ENCODE measurements at places on chromosomes 3 and 15.
A peak's percentile ranks its signal among the peaks of the same experiment; 100 is the strongest.

DNA sequence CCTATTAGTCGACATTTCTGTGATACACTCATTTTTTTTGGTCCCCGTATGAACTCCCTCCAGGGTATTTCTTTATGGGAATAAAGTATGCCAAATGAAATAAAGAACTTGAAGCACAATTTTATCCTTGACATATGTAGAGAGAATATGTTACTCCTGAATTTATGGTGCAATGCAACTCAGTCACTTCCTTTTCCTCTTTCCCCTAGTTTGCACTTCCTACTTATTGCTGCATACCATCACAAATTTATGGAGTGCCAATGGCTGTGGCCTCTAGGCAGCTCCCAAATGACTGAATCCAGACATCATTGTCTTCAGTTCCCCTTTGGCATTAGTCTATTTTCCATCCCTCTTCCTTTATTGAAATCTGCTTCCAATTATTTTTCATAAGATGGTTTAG, 403.5 kb downstream of the FHIT start:
- no peak for DNase-seq

DNA sequence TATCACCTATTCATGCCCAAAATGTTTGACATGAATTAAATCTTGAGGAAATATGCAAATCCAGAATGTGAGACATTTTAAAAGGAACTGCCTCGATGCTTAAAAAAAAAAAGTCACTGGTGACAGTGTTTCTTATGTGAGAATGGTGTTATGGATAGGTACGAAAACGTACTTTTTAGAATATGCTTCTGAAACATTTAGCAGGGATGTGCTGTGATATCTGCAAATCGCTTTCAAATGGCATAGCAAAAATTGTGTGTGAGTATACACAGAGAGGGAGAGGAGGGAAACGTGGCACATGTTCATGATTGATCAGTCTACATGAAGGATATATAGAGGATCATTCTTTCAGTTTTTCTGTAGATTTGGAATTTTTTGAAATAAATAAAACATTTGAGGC, 16.0 kb downstream of the CCNB2 start:
- no peak for DNase-seq

GRCh38 chr15:51798281-51798680, 31.2 kb upstream of the TMOD3 start:
- DNase-seq = no peak

DNA sequence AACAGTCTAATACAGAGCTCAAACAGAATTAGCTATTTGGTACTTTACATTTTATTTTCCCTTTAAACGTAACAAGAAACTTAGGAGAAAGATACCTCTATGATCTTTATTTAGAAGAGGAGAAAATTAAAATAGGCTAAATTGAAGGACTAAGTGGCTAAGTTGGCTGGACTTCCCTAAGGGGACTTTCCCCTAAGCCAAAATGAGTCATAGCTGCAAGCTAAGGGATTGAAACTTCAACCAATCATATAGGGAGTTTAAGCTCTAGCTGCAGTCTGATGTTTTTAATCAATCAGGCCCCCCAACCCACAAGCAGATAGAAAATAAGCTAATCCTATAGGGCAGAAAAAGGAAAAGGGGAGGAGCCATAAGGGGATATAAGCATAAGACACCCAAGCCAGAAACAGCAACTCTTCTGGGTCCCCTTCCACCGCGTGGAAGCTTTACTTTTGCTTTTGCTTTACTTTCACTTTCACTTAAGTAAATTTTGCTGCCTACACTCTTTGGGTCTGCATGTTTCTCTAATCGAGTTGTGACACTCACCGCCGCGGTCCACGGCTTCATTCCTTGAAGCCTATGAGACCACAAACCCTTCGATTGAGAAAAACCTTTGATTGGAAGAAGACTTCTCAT, 1108.5 kb upstream of the EPHA6 start:
- no peak for DNase-seq

GRCh38 chr15:38324939-38325647, 72.5 kb downstream of the SPRED1 start:
- DNase-seq = no peak

DNA sequence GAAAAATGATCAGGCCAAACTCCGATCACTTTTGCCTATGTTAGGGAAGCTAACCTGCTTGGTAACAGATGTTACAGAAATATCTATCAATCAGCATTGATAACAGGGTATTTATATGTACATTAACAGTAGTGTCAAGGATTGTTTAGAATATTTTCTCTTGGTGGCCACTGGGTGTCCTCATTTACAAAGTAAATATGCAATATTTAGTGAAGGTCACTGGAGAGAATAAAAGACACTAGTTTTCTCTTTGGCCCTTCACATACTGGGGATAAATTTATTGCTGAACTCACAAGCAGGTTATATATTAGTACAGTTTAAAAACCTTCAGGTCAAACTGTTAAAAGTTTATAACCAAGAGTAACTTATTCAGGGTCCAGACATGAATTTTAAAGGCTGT, 69.0 kb downstream of the TIGIT start:
- no peak for DNase-seq

DNA sequence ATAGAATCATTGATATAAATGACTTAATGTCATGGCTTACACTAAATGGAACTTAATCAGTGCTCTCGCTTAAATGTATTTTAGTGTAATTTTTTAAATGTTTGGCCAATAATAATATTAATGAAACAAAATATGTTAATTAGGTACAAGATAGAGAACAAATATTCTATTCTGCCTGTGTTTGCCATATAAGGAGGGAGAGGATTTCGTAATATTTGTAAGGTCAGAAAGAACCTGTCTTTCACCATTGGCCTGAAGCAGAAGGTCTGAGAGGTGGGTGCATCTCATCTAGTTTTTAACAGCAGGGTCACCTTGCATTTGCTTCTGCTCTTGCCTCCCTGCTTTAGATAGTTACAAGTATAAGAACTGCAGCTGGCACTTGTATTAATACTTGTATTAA, 2.5 kb downstream of the GPR87 start:
- DNase-seq = no peak

- no peak for DNase-seq
Observed at GRCh38 chr3:56974247-56974930, 86.1 kb upstream of the SPATA12 start.

DNA sequence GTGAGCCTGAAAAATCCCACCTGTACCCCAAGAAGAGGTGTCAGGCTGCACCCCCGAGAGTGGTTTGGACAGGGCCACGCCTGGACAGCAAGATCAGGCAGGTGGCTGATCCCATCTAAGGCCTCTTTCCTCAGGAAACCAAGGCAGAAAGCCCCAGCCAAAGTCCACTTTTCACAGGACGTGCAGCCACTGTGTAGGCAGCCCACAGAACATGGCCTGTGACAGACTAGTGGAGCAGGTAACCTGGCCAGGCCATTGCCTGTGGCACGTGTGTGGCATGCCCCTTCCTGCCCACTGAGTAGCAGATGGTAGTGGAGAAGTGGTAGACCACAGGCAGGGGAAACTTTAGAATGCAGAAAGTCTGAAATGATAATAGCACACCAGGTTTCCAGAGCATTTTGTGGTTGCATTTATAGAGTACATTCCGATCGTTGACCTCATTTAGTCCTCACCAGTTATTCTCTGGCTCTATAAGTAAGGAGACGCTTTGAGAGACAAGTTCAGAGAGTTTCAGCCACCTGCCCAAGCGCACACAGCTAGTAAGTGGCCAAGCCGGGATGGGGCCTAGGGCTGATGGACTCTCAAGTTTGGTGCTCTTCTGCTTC, 68.7 kb downstream of the AAGAB start:
- DNase-seq = no peak

GRCh38 chr3:27384191-27384590, 15.0 kb upstream of the NEK10 start:
- DNase-seq = no peak

DNA sequence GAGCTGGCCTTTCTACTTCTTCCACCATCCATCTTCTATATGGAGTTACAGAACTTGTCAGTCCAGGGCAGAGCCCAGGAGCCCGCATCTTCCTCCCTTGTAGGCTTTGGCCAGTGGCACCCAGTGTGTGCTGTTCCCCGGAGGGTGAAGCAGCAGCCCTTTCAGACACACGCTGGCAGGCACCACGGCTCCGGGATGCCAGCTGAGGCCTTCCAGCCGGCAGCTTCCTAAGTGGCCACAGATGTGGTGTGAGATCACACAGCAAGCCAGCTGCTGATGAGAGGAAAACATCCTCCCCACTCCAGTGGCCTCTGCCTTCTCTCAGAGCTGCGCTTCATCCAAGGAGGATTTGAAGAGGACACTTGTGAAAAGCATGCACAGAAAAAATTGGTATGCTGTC, 24.1 kb downstream of the CRABP1 start:
- DNase-seq = no peak

GRCh38 chr15:87896936-87897335, 359.6 kb downstream of the NTRK3 start:
- DNase-seq = no peak

DNA sequence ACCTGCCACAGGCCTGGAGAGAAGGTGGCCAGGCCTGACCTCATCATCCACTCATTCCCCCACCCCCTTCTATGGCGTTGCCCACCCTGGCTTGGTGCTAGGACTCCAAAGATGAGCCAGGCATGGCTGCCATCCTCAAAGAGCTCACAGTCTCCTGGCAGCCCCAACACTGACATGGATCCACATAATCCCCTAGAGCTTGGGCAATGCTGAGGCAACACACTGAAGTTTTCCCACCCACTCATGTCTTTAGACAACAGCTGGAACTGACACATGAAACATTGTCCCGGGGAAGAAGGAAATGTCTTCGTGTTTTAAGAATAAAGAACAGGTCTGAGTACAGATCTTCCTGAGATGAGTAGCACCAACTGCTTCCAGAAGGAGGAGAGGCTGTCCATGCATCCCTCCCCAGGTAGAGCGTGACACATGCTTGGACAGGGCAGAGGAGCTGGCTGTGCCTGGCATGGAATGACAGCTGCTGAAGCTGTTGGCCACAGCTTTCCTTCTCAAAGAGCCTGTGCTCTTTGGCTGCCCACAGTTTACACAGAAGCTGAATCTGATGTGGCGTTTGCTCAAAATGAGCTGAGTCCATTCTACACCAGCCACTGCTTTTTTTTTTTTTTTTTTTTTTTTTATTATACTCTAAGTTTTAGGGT, 70.1 kb downstream of the HOMER2 start:
- no peak for DNase-seq

- peak; percentile 71 for DNase-seq
Observed at GRCh38 chr3:44993471-44994205, 17.6 kb downstream of the EXOSC7 start.

DNA sequence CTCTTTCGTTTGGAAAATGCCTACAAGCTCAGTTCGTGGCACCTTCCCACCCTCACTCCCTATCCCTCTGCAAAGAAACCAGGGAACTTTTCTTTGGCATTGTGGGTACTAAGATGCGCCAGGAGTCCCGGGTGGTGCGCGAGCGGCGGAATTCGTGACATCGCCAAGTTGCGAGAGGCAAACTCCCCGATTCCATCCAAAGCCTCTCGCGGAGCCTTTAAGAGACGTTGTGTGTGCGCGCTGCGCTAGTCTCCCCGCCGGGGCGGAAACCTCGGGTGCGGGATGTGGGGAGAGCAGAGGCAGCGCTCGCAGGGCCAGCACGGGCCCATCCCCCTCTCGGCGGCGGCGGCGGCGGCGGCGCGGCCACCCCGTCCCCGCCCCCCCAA, 443 bp upstream of the NR2F2 start:
- DNase-seq = peak; percentile 86

GRCh38 chr3:123778991-123779622, 105.0 kb downstream of the MYLK start:
- no peak for DNase-seq

DNA sequence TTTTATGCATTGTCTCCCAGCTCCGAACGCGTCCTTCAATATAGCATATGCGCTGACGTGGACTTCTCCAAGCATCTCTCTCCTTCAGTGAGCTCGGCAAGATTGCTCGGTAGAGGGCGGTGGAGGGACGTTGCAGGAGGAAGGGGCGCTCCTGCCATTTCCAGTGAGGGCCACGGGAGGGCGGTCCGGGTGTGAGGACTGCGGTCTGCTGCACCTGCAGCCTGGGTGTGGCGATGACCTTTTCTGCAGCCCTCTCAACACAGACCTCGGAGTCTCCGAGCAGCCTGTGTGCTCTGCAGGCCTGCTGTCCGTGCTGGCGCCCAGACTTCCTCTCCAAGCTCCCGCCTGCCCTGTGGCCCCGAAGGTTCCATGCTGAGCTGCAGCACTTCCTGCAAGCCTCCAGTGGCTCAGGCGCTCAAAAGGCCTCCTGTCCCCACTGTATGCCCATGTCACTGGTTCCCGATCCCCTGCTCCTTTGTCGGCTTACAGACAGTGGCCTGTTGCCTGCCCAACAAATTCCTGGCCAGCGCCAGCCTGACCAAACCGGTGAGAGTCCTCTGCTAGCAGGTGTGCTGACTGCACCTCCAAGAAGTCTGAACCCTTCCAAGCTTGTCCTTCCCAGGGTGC, 8.9 kb upstream of the RTP3 start:
- DNase-seq = peak; percentile 92

GRCh38 chr3:72663429-72663828, 184.8 kb downstream of the SHQ1 start:
- DNase-seq = no peak

- DNase-seq = no peak
Observed at GRCh38 chr3:128995737-128996136, 1.9 kb upstream of the CFAP92 start.

GRCh38 chr3:152225201-152225600, 43.5 kb upstream of the MBNL1 start:
- no peak for DNase-seq

DNA sequence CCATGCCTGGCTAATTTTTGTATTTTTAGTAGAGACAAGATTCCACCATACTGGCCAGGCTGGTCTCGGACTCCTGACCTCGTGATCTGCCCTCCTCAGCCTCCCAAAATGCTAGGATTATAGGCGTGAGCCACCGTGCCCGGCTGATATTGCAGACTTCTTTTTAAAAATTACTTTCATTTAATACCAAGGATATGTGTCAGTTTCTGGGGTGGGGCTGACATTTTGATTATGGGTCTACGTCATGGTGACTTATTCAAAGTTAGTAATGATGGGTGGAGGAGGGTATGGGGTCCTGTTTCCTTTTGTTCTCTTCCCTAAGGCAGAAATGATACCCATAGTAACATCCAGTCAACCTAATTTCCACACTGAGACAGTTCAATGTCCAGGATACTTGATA, 34.7 kb downstream of the GBE1 start:
- peak; percentile 21 for DNase-seq

GRCh38 chr3:84724877-84725276, 233.9 kb upstream of the CADM2 start:
- no peak for DNase-seq

DNA sequence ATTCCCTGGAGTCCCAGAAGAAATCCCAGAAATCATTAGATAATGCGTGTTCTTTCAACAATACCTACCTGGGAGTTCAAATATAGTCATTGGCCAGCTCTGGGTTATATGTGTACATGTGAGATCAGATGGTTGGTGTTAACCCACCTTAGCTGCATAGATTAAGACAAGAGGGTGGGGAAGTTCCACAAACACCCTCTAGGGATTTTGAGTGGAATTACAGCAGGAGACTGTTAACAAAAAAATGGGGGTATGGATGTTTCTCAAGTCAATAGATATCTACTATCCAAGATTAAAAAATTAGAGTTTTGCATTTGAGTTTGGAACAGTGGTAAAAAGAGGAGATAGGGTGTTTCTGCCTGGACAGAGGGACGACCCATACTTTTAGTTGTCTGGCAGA, 282.5 kb upstream of the CNTN3 start:
- no peak for DNase-seq
